ENCODE measurements at places on chromosomes 16 and 17.

DNA sequence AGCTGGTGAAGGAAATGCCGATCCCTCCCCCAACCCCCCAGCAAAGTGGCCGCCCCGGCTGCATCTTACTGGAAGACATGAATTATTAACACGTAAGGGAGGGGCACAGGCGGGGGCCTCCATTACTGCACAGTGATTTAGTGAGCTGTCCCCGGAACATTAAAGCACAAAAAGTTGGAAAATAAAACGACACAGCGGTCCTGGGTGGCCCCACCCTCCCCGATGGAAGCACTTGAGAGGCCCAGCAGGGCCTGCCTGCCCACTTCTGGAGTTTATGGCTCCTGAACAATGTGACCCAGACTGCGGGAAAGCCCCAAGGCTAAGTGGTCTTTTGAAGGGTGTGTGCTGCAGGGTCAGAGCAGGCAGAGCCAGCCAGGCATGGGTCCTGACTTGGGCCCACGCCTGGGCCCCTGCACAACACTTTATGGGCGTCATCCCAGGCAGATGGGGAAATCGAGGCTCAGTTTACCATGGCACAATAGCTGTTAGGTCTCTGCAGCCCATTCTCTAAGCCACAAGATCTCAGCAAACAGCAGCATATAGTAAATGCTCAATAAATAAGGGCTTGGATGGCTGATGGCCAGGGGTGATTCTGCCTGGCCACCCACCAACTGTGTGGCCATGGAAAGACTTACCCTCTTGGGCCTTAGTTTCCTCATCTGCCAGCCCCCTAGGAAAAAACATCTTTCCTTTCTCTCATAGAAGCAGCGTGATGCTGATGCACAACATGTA lies 22.8 kb downstream of the CCDC102A start:
- no peak for DNase-seq

- no peak for DNase-seq
These were observed 6.6 kb downstream of the UNK start for GRCh38 chr17:75791254-75791653.

DNA sequence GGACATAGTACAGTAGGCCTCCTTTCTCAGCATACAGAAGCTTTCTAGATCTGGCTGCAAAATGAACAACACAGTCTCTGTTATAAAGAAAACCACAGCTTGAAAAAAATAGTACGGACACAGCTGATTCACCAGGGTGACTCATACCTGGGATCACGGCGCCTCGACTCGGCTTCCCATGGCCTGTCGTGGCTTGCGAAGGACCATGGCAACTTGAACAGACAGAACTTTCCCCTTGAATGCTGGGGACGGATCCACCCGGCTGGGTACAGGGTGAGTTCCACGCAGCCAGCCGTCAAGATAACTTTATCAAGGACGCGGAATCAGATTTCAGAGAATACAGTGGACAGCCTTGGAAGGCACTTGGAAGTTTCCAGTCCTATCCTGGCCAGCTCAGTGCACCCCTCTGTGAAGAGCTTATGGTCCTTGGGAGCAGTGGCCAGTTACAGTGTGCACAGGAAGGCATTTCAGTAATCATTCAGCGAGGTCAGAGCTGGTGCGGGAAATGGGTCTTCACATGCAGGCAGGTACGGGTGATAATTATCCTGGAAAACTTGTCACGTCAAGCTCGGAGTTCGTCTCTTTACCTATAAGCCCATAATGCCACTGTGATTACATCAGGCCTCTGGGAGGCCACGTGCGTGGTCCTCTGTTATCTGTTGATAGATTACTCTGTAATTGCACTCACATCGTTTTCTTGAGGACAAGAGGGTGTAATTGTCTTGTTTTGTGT lies 57.9 kb upstream of the MAF start:
- peak; percentile 29 for DNase-seq

DNA sequence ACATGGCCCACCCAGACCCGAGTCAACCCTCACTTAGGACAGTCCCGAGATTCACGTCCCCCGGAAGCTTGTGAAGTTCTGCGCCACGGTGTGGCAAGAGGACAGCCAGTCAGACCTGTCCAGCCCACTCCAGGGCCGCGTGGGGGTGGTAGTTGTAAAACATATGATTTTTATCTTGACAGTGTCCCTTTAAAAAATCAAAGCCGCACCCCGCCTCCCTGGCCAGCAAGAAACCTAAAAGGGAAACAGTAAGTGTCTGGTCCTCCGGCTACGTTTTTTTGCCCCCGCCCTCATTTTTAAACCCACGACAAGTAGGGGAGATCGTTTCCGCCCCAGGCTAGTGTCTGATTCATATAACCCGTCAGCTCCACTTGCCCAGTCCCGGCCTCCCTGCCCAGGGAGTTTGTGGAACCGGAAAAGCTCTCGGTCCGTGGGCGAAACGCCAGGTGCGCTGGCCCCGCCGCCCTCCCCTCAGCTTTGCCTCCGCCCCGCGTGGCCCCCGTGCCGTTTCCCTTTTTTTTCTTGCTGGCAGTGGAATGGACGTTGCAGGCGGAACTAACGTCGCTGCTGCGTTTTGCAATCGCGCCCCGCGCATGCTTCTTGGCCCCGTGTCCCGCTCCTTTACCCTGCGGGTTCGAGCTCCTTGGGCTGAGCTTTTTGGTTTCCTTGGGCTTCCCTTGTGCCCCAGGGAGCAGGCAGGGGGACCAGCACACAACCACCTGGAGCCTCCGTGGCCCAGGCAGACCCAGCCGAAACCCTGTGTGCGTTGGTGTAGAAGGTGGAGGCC lies 13.3 kb upstream of the NUDT16L1 start:
- DNase-seq, result no peak

- DNase-seq, result no peak
These were observed 98.2 kb downstream of the AXIN2 start for GRCh38 chr17:65463242-65463641.

GRCh38 chr17:6299275-6299674 lies 135.6 kb downstream of the AIPL1 start:
- no peak for DNase-seq

- no peak for DNase-seq
These were observed 5.2 kb upstream of the PRR15L start for GRCh38 chr17:47962901-47963300.

DNA sequence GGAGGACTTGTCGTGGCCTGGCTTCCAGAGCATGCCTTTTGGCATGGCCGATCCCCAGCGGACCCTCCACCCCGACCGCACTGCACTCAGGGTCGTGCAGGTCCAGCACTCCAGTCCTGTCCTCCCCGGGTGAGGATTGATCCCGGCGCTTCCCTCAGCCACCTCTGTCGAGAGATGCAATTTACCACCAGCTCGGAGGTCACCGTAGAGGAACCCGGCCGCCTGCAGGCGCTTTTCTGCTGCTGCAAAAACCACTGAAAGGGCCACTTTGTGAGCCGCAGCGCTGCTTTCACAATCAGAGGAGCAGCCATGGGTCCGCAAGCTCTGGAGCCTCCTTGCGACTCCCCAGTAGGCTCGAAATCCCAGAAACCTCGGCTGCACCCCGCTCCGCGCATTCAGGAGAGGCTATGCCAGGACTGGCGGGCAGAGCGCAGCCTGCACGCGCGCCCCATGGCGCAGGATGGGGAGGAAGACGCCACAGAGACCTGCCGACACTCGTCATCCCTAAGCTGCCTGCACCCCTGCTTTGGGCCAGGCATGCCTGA lies 134.2 kb downstream of the HS3ST2 start:
- no peak for DNase-seq

- DNase-seq, result no peak
These were observed 25.0 kb downstream of the FOXK2 start for GRCh38 chr17:82544431-82545070.

DNA sequence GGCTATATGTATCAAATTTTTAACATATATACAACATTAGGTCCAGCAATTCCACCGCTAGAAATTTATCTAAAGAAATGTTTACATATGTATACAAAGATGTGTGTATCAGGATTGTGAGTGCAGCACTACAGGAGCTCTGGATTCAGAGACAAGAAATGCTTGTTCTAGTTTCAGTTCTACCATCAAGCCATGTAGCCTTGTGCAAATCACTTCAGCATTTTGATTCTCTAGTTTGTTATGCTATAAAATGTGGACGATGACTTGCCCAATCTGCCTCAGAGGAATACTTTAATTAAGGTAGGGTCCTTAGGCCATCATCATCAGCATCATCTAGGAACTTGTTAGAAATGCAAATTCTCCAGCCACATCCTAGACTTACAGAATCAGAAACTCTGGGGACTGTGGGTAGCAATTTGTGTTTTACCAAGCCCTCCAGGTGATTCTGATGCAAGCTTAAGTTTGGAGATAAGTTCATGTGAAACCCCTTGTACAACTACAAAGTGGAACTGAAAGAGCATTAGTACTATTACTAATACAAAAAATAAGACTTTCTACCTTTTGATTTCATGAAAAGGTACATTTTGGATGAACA lies 131.2 kb upstream of the CORO6 start:
- DNase-seq, result no peak

DNA sequence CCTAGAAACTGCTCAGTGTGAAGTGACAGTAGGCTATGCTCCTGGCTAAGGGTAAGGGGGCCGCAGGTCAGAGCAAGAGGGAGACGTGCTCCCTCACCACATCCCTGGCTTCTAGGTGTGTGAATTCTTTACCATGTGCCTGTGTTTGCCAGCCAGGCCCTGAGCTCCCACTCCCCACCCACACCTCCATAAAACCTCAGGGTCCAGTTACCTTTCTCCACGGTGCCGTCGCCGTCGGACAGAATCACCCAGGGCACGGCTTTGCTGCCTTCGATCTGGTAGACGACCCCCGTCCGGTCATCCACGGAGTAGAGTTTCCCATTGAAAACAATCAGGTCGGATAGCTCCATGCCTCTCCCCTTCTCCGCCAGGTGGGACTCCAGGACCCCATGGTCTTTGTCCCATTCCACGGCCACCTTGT lies 12.8 kb downstream of the CANT1 start:
- DNase-seq, result no peak

GRCh38 chr17:29215717-29216116 lies 30.9 kb upstream of the CRYBA1 start:
- no peak for DNase-seq

DNA sequence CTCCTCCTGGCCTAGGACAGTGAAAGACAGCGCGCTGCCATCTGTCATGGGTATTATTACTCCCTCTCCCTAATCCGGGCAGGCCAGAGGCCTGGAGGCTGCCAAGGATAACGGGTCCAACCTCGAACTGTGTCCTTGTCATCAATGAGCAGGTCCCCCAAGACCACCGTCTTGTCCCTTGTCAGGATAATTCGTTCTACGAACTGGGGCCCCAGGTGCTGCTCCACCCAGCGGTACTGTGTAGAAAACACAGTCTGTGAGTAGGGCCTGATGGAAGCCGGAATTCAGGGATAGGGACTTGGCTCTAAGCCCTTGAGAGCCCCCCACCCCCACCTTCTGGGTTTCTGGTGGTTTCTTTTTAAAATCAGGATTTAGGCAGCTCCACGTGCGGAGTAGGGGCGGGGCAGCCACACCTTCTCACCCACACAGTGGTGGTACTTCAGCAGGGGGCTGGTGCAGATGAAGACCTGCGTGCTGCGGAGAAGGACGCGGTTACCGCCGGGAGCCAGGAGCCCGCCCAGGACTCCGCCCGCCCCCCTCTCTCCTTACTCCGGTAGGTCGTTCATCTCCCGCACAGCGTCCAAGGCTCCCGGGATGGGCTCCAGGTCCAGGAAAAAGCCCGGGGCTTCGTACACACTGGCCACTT lies 787 bp downstream of the NT5C start:
- DNase-seq, result peak; percentile 25

DNA sequence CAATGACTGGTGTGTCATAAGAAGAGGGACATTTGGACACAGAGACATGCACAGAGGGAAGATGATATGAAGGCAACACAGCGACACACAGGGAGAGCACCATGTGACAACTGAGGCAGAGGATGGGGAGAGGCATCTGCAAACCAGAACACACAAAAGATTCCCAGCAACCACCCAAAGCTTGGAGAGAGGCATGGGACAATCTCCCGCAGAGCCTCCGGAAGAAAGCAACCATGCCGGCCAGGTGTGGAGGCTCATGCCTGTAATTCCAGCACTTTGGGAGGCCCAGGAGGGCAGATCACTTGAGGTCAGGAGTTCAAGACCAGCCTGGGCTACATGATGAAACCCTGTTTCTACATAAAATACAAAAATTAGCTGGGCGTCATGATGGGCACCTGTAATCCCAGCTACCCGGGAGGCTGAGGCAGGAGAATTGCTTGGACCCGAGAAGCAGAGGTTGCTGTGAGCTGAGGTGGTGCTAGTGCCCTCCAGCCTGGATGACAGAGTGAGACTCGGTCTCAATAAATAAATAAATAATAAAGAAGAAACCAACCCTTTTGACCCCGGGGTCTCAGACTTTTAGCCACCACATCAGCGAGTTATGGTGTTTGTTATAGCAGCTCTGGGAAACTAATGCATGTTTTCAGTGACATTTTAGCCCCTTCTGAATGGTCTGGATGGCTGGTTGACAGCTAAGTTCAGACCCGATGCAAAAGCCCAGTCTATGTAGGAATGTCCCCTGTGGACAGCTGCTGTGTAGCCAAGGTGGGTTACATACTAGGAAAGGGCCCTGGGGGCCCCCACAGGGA lies 13.8 kb upstream of the PLCG2 start:
- DNase-seq, result no peak

DNA sequence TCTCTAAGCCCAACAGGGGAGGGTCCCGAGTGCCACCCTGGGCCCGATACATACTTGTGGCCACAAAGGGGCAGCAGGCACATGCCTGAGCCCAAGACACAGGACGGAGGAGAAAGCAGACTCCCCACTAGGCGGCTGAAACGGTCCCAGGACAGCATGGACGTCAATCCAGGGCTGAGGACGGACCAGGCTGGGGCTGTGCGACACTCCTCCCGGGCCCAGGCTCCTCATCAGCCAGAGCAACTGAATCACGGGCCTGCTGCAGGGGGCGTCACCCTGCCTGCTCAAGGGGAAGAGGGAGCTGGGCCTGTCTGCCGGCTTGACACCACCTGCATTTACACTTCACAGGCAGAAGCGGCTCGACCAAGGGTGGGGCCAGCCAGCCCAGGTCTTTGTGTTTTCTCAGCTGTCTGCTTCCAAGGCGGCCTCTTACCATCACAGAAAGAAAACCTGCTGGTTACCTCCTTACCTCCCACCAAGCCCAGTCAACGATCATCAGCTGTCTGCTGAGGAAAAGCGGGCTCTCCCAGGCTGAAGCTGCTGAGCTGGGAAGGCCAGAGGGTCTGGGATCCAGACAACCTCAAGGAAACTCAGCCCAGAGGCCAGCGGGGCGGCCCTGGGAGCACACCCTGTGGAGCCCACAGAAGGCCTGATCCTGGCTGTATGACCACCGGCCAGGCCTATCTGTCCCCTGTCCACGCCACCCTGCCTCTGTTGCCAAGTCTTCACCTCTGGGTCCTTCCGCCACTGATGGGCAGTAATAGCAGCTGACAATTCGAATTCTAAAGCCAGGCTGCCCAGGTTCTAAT lies 26.4 kb downstream of the KIFC3 start:
- no peak for DNase-seq

GRCh38 chr17:64470625-64471024 lies 21.7 kb downstream of the MILR1 start:
- no peak for DNase-seq

- DNase-seq, result no peak
These were observed 104.3 kb upstream of the SDK2 start for GRCh38 chr17:73748508-73748907.

DNA sequence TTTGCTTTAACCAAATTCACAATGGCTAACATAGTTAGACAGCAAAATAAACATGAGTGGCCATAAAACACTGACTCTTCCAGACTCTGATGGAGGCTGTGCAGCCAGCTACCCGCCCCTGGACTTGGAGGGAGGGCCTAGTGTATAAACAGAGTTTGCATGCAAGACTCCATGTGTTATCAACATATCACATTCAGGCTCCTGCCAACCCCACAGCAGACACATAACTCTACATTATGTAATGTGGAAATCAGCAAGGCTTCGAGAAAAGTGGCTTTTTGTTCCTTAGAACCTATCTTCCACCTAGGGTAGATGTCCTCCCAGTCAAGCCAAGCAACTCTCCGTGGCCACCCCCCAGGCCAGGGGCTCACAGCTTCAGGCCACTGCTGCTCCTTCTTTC lies 19.3 kb upstream of the SOX9 start:
- no peak for DNase-seq

All from fibroblast of skin of left biceps (primary cell).